Kidney (tissue), 22 donors: ENCODE measurements at places on chromosomes 16 and 17.

GRCh38 chr16:21233521-21234150, at the start of gene ANKS4B:
Gene ANKS4B, plus strand, starts transcription at chr16:21233699. Its CDS starts 39 bp downstream, at chr16:21233738.
- no peak for DNase-seq

- no peak for DNase-seq
Measured at GRCh38 chr16:77076839-77077238, 114.2 kb upstream of the MON1B start.

DNA sequence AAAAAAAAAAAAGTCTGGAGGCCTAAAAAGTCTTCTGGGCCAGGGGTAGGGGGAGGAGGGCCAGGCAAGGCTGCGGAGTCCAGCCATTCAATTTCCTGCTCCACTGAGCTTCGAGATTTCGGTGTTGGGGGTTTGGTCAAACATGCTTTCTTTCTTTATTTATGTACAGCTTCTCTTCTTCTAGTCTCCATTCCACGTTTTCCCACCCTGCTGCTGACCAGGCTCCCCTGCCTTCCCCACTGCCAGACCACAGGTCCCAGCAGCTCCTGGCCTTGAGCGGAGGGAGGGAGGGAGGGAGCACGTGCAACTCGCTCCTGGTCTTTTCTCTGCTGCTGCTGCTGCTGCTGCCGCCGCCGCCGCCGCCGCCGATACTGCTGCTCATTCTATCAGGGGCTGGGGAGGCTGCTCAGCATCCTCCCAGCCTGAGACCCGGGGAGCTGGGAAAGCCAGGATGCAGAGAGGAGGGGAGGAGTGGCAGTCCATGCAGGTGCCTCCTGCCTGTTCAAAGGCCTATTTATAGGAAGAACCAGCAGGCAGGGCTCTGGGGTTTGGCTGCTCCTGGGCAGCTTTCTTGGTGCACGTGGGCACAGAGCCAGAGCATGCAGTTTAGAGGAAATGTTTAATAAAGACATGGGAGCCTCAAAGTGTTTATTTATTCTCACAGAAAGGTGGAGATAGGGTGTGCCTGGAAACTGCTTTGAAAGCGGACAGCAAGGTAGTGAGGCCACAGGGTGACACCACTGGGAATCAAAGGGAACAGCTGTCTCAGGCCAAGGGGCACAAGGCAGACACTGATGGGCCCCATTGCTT, 23.4 kb upstream of the ZFHX3 start:
- DNase-seq = peak; percentile 91

- no peak for DNase-seq
Measured at GRCh38 chr16:61858988-61859387, 177.2 kb downstream of the CDH8 start.

- DNase-seq = peak; percentile 71
Measured at GRCh38 chr16:56332464-56333079, 92.8 kb downstream of the AMFR start.

DNA sequence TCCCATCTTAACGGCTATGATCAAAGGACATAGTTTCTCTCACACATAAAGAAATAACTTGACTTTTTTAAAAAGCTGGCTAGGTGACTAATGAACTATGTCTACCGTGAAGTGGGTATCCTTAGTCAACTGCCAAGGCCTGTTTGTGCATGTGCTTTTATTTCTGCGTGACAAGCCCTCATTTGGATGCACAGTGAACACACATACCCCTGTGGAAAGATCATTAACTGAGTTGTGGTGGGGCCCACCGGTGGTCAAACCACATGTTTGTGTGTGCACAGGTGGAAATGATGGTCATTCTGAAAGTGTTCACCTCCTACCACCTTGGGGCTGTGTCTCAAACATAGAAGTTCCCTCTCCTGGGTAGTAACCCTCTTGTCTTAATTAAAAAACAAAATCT, 256.1 kb upstream of the SALL1 start:
- peak; percentile 64 for DNase-seq

DNA sequence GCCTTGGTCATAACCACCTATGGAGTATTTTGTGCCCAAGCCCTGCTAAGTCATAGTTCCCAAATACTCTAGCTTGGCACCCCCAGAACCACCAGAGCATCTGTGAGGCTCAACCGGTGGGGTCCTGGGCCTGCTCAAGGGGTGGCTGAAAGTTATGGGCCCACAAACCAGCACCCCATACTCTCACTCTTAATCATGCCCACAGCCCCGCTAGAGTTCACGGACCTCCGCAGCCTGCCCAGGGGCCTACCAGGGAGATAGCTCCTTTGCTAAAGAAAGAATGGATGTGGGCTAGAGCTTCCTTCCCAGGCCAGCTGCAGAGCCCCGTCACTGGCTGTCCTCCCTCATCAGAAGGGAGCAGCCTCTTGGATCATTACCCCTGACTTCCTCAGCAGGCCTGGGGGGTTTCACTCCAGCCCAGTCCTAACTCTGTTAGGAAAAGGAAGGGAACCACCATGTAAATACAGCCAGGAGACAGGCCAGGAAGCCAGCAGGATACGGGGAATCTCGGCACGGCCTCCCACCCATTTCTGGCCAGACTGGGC, 1.4 kb downstream of the GIT1 start:
- DNase-seq = no peak

DNA sequence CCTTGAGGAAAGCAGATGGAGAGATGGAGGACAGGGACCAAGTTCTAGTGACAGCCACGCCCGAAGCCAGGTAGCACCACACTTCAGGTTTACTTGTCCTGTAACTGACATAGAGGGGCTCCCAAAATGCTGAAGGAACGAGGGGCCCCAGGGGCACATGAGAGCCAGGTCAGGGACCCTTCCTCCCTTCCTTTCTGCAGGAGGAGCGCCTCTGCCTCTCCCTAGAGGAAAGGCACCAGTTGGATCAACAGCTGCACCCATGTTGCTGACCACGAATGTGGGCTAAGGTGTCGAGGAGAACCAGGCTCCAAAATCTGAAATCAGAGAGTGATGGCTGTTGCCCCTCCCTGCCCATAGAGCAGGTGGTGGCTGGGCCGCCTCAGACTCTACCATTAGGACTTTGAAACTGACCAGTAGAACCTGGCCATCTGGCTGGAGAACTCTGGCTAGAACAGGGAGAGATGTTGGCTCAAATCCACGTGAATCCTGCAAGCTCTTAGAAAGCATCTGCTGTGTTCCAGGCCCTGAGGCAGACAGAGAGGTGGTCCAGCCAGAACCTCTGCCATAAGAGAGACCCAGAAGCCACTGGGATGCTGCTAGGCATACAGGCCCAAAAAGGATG, 218.8 kb downstream of the KATNIP start:
- peak; percentile 32 for DNase-seq

- peak; percentile 92 for DNase-seq
Measured at GRCh38 chr17:55717898-55718735, 4.5 kb downstream of the TMEM100 start.

DNA sequence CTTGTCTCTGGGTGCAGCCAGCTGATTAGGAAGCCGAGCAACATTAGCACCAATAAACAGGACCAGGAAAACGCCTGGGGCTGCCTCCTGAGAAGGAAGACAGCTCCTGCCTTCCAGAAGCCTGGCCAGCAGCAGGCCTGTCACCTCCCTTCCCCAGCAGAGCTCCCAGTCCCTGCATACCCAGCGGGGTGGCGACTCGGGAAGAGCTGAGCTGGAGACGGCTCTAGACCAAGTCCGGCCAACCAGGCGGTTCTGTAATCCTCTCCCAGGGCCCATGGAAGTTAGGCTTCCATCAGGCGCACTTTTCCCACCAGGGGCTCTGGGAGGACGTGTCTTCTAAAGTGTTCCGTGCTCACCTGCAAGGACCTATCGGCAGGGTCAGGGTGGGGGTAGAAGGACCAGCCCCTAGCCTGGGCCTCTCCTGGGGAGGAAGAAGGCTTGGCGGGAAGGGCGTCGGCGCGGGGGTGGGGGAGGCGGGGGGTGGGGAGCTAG, 12.0 kb upstream of the CLUH start:
- DNase-seq = peak; percentile 20

DNA sequence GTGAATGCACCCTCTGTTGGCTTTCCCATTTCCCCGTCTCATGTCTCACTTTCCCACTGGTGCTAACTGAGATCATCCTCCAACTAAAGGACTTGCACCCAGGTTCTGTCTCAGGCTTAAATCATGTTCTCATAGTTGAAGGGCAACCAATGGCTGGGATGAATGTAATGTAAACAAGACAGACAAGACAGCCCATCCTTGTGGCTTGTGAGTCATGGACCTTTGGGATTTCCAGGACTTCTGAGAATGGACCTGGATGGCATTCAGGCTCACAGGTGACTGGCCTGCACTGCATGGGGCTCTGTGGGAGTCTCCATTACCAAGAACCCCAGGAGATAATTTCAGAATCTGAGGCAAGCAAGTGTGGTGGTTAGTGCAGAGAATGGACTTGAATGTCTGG, 347.5 kb downstream of the HAPSTR1 start:
- DNase-seq = no peak
